ENCODE measurements at places on chromosomes 5 and 9. TPM values are rescaled to one million over a fixed set of nuclear protein-coding genes. Genes with fewer than 3 reads are reported as not detected.

GRCh38 chr5:775961-776861 lies 8.3 kb downstream of the ZDHHC11B start:
- H3K27me3 ChIP-seq: no peaks in the 10 kb centered on the region
- H3K4me1 ChIP-seq: peaks cover 10% of the 10 kb centered on the region
- peak; percentile 63 for DNase-seq
- H3K27ac ChIP-seq: no peak overlapping the region
- peak overlapping the region; percentile 32 for H3K4me3 ChIP-seq

- DNase-seq: peak; percentile 66
- no peaks in the 10 kb centered on the region for H3K36me3 ChIP-seq
- H3K4me1 ChIP-seq: no peaks in the 10 kb centered on the region
- H3K27ac ChIP-seq: peak overlapping the region; percentile 87
Measured at GRCh38 chr9:127875306-127875966, 2.0 kb downstream of the AK1 start.

DNA sequence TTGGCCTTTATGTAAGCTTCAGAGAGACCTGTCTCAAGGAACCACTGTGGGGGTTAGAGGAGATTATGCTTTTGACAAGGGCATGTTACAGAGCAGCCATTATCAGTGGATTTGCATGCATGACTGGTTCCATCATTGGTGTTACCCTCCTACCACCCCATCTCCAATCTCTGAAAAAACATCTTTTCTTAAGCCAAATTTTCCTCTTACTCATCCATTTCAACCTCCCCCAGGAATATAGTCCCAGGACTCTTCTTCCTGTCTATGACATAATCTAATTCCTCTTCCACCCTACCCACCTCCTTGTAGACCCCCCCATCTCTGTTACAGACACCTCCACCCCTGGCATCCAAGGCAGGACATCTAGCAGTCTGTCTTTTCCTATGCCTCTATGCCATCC lies 33.1 kb upstream of the ADRB2 start:
- H3K27me3 ChIP-seq: no peaks in the 10 kb centered on the region
- no peak overlapping the region for H3K4me3 ChIP-seq
- no peak for DNase-seq
- no peak overlapping the region for H3K27ac ChIP-seq
- H3K36me3 ChIP-seq: no peaks in the 10 kb centered on the region
- H3K4me1 ChIP-seq: no peaks in the 10 kb centered on the region

DNA sequence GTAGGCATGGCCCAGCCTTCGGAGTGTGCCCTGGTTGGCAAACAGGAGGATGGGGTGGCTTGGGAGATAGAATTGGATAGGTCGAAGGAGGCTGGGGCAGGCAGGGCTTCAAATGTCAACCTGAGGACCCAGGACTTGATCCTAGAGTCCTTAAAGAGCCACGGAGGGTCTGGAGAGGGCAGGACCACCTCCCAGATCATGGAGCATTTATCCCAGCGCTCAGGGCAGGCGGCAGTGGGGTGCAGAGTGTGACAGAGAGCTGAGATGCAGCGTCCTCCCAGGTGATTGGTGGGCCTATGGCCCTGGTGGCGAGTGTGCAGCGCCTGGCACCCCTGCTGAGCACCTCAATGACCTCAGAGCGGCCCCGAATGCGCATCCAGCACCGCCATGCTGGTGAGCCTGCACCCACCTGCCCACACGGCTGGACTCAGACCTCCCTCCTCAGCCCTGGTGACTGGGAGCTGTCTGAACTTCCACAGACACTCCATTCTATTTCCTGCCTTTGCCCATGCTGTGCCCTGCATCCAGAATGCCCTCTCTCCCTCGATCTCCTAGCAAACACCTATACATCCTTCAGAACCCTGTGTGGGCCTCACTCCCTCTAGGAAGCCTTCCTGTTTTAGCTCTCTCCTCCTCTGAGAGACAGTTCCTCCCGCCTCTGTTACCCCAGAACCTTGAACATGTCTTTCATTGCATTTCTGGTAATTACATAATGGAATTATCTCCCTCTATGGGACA lies 6.3 kb downstream of the ADGRD2 start:
- H3K36me3 ChIP-seq: no peaks in the 10 kb centered on the region
- peaks cover 4% of the 10 kb centered on the region for H3K4me1 ChIP-seq
- H3K4me3 ChIP-seq: no peak overlapping the region
- peak; percentile 20 for DNase-seq
- H3K27me3 ChIP-seq: peaks cover 29% of the 10 kb centered on the region

DNA sequence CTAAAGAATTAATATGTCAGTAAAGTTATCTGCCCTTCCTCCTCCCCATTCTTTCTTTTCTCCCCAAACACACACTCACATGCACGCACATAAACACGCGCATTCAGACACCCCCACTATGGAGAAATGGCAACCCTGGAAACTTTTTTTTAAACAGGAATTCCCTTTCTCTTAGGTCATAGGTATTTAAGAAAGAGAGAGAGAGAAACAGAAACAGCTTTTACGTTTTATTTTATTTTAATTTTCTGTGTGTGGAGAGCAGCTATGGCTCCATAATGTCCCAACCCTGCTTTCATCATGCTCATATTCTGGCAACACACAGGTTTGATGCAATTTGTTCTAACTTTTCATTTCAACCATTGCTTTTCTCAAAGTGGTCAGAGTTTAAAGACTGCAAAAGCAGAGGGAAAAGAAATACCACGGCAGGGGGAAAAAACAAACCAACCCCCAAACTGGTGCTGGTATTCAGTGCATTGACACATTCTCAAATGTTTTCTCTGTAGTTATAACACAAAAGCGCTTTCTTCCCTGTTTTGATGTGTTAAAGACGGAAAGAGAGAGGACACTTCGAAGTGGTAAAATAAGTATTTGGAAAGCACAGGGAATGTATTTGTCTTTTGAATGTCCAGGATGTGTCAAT lies 126.0 kb upstream of the TMEM161B start:
- no peaks in the 10 kb centered on the region for H3K36me3 ChIP-seq
- H3K27me3 ChIP-seq: no peaks in the 10 kb centered on the region
- no peak overlapping the region for H3K4me3 ChIP-seq
- no peak for DNase-seq
- H3K27ac ChIP-seq: no peak overlapping the region
- H3K4me1 ChIP-seq: no peaks in the 10 kb centered on the region

- H3K4me1 ChIP-seq: no peaks in the 10 kb centered on the region
- no peaks in the 10 kb centered on the region for H3K27me3 ChIP-seq
- H3K4me3 ChIP-seq: no peak overlapping the region
- no peak overlapping the region for H3K27ac ChIP-seq
- no peaks in the 10 kb centered on the region for H3K36me3 ChIP-seq
- no peak for DNase-seq
Measured at GRCh38 chr5:96037128-96037527, 75.5 kb upstream of the ELL2 start.

DNA sequence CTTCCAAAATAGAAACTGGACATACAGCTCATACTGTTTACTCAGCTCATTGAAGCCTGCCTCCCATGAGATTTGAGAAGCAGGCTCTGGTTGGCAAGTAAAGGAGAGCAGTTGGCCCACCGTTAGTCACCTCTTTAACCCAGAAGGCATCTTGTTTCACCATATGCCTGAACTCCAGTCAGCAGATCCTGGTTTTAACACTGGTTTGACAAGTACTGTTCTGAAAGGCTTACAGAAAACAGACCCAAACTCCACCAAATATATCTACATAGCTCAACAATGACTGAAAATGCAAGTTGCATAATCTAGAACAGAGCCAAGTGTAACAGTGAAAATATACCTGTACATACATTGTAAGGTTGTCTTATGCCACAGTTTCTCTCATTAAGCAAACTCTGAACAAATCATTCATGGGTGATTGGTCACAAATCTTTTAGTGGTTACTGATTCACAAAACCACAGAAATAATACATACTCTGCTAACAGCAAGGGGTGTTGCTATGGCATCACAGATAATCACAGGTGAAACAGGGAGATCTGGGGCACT lies 198.8 kb downstream of the BNC2 start:
- peaks cover 40% of the 10 kb centered on the region for H3K4me1 ChIP-seq
- DNase-seq: no peak
- no peak overlapping the region for H3K4me3 ChIP-seq
- H3K36me3 ChIP-seq: no peaks in the 10 kb centered on the region
- H3K27me3 ChIP-seq: no peaks in the 10 kb centered on the region

GRCh38 chr5:151675611-151676313 lies 11.0 kb downstream of the SPARC start:
- H3K36me3 ChIP-seq: peaks cover 39% of the 10 kb centered on the region
- H3K4me1 ChIP-seq: peaks cover 98% of the 10 kb centered on the region
- DNase-seq: peak; percentile 56
- no peaks in the 10 kb centered on the region for H3K27me3 ChIP-seq
- H3K27ac ChIP-seq: peak overlapping the region; percentile 95
- no peak overlapping the region for H3K4me3 ChIP-seq

DNA sequence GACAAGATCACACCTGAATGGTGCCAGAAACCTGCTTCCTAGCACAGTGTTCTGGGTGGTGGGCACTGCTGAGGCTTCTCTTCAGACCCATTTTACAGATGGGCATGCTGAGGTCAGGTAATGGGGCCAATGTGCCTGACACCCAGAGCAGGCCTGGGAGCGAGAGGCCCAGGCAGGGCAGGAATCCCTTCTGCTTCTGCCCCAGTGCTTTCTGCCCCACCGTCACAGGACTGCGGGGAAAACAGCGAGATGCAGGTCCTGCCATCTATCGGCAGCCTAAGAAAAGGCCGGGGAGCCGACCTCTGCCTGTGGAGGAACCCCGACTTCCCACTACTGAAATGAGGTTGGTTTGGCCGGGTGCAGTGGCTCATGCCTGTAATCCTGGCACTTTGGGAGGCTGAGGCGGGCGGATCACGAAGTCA lies 22.8 kb upstream of the RNU6ATAC start:
- H3K27ac ChIP-seq: no peak overlapping the region
- no peaks in the 10 kb centered on the region for H3K4me1 ChIP-seq
- peak; percentile 54 for DNase-seq
- no peaks in the 10 kb centered on the region for H3K36me3 ChIP-seq
- no peak overlapping the region for H3K4me3 ChIP-seq

- no peak overlapping the region for H3K27ac ChIP-seq
- H3K36me3 ChIP-seq: no peaks in the 10 kb centered on the region
- no peak overlapping the region for H3K4me3 ChIP-seq
- H3K4me1 ChIP-seq: no peaks in the 10 kb centered on the region
- DNase-seq: no peak
Measured at GRCh38 chr9:99762470-99762869, 59.2 kb upstream of the NR4A3 start.

- H3K4me1 ChIP-seq: no peaks in the 10 kb centered on the region
- no peak overlapping the region for H3K4me3 ChIP-seq
- peak; percentile 68 for DNase-seq
- peaks cover 10% of the 10 kb centered on the region for H3K36me3 ChIP-seq
- no peak overlapping the region for H3K27ac ChIP-seq
Measured at GRCh38 chr9:120477534-120478001, 102.4 kb downstream of the CDK5RAP2 start.

ESM1 gene
- not detected for total RNA-seq

TRIM7 gene
- total RNA-seq: 0.55 TPM
